ENCODE measurements at places on chromosomes 16 and 17. TPM values are rescaled to one million over a fixed set of nuclear protein-coding genes. Genes with fewer than 3 reads are reported as not detected.

The C16orf96 gene
- 0.23 TPM for total RNA-seq

DNA sequence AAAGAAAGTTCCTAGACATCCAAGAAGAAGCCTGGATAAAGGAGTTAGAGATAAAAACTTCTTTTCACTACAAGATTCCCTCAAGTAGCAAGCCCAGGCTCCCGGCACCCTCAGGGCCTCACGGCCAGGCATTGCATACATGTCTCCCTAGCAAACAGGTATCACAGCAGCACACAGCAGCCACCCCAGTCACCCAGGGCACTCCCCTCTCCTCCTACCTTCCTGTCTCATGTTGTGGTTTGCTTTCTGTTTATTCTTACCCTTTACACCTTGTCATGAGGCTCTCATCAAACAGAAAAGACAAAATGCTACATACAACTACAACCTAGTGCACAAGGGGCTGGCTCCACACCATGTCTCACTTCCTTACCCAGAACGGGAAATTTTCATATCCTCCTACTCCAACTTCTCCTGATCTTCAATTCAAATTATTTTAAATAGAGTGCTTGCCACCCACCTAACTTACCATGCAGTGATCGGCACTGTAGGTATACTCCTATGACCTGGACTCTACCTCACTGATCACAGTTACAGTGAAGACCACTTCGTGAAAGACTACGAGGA is 42.7 kb downstream of the XPO6 start:
- no peak for DNase-seq

DNA sequence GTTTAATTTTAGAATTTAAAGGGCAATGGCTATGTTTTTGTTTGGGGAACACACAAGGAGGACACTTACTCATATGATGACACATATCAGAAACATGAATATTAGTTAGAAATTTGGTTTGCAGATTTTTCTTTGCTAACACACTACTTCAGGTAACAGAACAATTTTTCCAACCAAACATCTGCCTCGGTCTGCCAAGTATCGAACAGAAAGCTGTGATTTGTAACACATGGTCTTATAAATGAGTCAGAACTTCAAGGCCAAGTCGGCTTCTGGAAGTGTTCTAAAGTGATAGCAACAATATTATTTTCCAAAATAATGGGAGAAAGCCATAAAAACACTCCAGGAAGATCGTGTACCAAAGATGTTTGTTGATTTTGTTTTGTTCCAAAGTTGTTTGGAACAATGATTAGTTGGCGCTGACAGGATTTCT is 75.9 kb upstream of the PMFBP1 start:
- no peak for DNase-seq

DNA sequence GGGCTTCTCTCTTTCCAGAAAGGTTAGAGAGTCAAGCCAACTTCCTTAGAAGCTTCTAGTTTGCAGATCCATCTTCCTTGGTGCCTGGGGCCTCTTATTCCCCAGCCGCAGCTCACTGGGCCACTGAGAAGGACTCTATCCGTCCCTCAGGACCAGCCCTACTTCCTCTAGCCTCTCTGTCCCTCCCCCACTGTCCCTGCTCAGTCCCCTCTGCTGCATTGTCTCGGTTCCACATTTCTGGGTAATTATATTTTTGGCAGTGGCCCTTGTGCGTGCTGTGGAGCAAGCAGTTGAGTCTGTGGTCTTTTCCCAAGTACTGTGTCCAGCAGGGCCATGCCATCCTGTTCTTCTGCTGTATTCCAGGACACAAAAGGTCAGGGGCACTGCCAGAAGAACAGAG is 17.8 kb downstream of the IRX3 start:
- DNase-seq: no peak

The RAPGEFL1 gene
- 3.6 TPM for total RNA-seq

GRCh38 chr17:67365738-67366192 is 612 bp downstream of the PSMD12 start:
- DNase-seq: no peak

DNA sequence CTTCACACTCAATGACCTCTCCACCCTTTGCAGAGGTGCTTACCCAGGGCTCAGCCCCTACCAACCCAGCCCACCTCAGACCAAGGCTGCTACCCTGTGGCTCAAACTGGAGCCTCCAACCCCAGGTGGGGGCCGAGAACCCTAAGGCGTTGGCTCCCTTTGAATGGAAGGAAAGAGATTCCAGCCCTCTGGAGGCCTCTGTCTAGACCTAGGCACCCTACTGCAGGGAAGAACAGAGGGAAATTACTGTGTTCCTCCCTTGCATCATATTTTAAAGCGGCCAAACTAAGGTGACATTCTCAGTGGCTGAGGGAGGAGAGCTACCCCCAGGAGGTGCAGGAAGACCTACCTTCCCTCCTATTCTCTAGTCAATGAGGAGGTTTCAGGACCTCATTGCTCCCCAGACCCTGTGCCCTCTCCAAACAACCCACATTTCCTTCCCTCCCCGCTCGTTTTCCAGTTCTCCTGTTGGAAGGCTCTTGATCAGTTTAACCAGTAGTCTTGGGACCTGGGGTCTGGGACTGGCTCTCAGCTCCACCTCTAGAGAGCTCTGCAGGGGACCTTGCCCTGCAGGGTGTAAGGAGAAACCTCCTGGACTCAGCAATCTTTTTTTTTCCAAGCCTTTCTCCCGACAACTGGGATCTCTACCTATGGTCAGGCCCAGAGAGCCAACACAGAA is 5.5 kb upstream of the HOXB8 start:
- no peak for DNase-seq

The KIAA0753 gene
- 19.1 TPM for total RNA-seq

GRCh38 chr16:64225036-64225435 is 896.8 kb downstream of the CDH11 start:
- DNase-seq: no peak

The CCR7 gene
- total RNA-seq: not detected

- no peak for DNase-seq
Observed at GRCh38 chr17:33370401-33370800, 77.3 kb upstream of the ASIC2 start.

DNA sequence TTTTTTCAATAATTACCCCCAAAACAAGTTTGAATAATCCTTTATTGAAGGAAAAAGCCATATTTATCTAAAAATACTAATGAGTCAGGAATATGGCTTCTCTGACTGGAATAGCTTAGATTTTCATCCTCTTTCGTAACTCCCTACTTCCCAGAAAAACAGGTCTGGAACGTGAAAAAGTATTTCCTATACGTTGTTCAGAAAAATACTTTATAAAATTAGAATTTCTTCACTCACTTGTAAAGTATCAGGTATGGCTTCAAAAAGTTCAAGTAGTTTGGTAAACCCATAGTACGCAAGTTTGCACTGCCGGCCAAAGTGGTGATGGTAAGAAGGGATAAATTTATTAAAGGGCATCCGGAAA is 33.7 kb downstream of the MARF1 start:
- DNase-seq: no peak

The COPZ2 gene
- total RNA-seq: 219 TPM

GRCh38 chr16:26651464-26651863 is 415.3 kb upstream of the C16orf82 start:
- DNase-seq: no peak

DNA sequence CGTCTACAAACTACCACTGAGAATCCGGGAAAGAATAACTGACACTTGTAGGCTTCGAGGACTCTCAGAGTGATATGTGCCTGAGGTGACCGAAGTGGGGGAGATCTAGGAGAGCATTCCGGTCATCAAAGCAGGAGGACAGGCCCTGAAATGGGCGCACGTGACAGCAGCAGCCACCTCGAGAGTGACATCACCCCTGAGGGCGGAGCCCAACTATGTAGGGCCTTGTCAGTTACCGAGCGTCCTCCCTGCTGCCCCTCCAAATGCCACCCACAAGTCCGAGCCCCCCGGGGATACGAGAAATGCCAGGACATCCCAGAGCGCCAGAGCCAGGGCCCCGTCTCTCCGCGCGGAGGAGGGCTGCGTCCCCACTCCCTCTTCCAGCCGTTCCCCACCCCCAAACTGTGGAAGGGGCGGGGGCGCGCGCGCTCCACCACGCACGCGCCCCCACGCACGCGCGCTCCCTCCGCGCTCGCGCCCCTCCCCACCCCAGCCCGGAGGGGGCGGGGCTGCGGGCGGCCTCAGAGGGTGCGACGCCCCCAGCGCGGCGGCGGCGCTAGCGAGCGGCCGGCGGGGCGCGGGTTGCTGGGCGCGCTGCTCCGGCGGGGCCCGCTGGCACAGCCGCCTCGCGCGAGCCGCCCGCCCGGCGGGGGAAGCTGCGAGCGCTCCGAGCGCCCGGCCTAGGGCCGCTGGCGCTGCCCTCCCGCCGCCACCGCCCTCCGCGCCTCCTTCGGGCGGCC is at the start of gene TANC2:
Gene TANC2, plus strand, starts transcription at position 550 of the 740 bp plus-strand sequence. CDS start 43,325 bp downstream, outside the sequence.
- peak; percentile 93 for DNase-seq

- no peak for DNase-seq
Observed at GRCh38 chr16:29815032-29815721, 775 bp upstream of the PAGR1 start.

GRCh38 chr17:3891626-3892094 is 1.2 kb downstream of the CAMKK1 start:
- no peak for DNase-seq

The ENKD1 gene
- total RNA-seq: 6.4 TPM

GRCh38 chr17:81582341-81582740 is 30.2 kb upstream of the FAAP100 start:
- no peak for DNase-seq

DNA sequence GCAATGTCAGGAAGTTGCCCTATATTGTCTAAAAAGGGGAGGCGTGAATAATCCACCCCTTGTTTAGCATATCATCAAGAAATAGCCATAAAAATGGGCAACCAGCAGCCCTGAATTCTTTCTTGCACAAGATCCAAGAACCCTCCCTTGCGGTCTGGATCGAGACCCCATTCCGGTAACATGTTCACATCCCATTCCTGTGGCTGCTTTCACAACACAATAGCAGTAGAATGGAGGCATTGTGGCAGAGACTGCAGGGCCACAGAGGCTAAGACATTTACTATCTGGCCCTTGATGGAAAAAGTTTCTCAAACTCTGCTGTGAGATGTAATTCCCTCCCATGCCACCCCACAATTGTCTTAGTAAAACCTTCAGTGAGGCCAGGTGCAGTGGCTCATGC is 73.2 kb downstream of the RMI2 start:
- DNase-seq: no peak

DNA sequence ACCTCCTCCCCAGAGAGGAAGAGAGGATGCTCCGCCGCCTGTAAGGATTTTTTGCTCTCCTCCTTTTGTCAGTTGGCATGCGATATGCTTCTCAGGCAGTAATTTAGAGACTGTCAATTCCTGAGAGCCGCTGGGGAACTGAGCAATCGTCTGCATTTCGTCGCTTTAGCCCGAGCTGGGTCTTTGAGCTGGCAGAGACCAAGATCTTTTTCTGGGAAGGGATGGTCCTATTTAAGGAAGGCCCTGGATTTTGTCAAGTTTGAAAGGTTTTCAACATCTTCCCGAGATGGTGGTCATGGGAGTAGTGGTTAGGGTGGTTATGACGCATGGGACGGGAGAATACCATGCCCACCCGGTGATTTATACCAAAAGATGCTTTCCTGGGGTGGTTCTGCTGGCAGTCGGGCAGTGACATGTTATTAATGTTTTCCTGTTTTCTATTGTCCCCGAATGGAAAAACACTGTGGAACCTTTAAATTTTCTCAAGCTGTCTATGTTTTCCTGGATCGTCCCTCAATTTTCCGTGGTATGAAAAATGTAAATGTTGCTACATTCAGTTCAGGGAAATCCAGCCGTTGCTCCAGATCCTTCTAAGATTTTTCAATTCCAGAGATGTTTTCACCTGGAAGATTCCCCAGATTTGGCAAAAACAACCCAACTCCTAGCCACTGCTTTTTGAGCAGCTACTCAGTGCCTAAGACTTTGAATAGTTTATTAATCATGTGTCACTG is 586.4 kb downstream of the MAF start:
- no peak for DNase-seq

The MPO gene
- total RNA-seq: not detected

GRCh38 chr17:75535119-75535537 is 9.6 kb downstream of the LLGL2 start:
- DNase-seq: no peak

DNA sequence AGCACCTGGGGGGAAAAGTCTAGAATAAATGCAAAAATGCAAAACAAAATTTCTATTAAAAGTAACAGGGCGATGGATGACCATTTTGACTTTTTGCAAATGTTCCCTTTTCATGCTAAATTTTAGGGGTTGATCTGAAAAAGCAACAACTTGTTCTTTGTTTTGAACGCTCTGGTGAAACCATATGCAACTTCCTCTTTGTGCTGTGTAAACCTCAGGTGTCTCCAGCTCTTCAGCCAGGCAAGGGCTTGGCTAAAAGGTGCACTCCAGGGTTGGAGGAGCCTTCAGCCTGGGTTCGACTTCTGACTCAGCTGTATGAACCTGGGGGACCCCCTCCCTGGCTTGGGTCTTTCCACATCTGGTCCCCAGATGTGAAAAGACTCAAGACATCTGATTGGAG is 9.5 kb downstream of the IRF8 start:
- no peak for DNase-seq

The KRTAP4-7 gene
- total RNA-seq: not detected

DNA sequence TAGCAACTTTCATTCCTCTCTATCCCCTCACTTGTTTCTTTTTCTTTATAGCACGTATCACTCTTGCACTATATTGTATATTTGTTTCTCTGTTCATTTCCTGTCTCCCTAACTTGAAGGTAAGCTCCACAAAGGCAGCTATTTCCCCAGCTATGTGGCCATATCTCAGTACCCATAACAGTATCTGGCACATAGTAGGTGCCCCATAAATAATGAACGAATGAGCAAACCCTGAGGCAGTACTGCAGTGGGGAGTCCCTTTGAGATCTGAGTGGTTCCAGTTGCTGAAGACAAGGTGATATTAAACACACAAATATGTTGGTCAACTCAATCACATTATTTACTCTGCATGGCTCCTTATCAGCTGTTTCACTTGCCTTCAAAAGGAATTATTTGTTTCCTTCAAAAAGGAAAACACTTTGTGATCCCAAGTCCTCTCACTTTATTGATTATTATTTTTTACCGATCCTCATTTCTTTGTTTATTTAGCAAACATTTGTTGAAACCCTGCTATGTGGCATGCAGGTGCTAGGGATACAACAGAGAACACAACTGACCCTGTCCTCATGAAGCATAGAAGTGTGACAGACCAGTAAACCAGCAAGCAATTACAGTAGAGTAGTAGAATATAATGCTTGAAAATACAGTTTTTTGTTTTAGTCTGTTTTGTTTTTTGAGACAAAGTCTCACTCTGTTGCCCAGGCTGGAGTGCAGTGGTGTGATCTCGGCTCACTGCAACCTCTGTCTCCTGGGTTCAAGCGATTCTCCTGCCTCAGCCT is 5.7 kb upstream of the ADAP2 start:
- DNase-seq: no peak

The CHAD gene
- total RNA-seq: not detected
